D721Med (cell line): ENCODE measurements at places on chromosomes 12 and 14.

DNA sequence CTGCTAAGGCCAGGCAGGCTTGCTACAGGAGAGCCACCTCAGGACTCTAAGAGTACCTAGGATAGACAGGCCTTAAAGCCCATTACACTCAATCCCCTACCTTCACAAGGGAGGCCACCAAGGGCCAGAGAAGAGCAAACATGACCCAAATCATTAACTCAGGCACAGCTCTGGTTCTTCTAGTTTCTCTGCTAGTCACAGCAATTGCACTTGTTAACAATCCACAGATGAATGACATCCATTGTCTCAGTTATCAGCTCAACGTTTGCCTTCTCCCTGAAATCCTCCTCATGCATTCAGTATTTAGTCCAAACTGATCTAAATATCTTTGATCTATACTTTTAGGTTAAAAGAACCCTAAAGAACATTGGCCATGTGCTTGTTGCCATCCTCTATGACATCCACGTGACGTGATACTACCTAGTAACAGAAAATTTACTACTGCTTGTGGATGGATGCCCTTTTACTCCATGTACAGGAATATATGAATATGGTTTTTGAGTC is 164.5 kb downstream of the STXBP6 start:
- DNase-seq: no peak

- peak; percentile 5 for DNase-seq
Measured at GRCh38 chr14:104936361-104937155, 11.9 kb downstream of the PLD4 start.

DNA sequence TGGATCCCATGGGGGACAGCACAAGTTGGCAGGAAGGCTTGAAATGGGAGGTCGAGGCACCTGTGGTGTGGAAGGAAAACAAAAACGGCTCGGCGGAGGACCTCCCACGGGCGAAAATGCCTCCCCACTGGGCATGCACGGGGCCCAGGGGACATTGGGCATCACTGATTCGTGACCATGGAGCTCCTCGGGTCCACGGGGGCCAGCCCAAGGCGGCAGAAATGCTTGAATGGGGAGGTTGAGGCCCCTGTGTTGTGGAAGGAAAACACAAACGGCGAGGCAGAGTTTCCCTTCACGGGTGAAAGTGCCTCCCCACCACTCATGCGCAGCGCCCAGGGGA is 376.0 kb downstream of the ALG10 start:
- DNase-seq: no peak

DNA sequence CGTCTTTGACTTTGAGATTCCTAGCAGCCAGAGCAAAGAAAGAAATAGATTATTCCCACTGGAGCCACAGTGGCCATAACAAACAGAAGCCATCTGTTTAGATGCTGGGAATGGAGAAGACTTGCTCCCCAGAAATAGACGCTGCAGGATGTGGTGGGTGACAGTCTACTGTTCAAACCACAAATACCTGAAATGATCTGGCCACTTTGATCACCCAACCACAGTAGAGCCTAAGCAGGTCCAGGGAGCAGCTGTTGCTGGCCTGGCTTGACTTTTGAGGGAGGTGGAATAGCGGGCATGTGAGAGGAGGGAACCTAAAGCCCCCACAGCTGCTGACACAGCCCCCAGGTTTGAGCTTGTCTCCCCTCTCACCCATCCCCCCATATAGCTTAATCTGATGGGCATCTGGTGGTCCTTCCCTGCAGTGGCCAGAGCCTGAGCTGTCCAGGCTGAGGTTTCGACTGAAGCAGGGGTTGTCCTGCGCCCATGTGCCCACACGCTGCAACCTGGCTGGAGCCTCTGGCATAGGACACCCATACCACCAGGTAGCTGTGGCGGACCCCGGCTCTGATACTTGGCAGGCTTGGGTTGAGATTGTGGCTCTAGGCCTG is 38.7 kb downstream of the SH2B3 start:
- no peak for DNase-seq

GRCh38 chr14:100022772-100023451 is 42.3 kb upstream of the EVL start:
- no peak for DNase-seq

GRCh38 chr14:28681681-28682080 is 84.9 kb upstream of the FOXG1 start:
- DNase-seq: no peak

DNA sequence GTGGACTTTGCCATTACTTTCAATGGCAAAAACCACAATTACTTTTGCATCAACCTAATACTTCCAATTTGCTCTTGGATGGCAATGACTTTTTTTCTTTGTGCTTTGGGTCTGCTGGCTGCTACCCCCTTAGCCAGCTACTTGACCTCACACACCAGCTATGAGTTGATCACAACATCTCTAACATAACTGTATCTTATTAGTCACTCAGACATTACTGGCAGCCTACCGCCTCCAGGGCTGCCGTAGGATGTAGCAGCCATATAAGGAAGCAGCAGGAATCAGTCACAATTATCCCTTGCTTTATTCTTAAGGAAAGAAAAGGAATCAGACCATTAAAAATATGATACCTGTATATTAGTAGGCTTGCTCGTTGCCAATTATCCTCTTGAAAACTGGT is 260.5 kb downstream of the ADAMTS20 start:
- DNase-seq: no peak

DNA sequence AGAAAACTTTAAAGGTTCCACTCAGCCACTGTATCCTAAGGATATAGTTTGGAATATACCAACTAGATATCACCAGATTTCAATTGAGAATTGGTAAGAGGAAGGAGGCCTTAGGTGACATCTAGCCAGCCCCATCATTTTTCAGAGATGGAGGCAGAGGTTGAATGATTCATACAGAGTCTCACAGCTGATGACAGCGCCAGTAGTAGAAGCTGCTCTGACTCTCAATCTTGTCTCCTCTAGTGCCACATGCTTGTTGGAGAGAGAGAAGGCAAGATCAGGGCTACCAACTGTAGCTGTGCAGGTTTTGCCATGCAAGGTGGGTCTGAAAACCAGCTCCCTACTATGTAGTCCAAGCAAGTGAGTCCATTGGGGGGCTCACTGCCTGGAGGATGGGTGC is 6.1 kb downstream of the FRMD6 start:
- DNase-seq: no peak

DNA sequence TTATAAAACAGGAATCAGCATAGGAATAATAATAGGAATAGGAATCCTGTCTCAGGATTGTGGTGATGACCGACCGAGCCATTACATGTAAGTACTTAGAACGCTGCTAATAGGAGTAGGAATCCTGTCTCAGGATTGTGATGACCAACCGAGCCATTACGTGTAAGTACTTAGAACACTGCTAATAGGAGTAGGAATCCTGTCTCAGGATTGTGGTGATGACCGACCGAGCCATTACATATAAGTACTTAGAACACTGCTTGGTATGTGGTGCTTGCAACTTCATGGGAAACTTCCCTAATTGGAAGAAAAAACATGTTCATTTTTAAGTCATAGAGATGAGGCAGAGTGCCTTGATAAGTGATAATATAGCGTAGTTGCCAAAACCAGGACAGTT is 30.0 kb downstream of the ELK3 start:
- no peak for DNase-seq

GRCh38 chr14:63933110-63933509 is 80.3 kb downstream of the SYNE2 start:
- DNase-seq: peak; percentile 23

GRCh38 chr12:62481843-62482540 is 15.4 kb downstream of the MON2 start:
- DNase-seq: no peak

DNA sequence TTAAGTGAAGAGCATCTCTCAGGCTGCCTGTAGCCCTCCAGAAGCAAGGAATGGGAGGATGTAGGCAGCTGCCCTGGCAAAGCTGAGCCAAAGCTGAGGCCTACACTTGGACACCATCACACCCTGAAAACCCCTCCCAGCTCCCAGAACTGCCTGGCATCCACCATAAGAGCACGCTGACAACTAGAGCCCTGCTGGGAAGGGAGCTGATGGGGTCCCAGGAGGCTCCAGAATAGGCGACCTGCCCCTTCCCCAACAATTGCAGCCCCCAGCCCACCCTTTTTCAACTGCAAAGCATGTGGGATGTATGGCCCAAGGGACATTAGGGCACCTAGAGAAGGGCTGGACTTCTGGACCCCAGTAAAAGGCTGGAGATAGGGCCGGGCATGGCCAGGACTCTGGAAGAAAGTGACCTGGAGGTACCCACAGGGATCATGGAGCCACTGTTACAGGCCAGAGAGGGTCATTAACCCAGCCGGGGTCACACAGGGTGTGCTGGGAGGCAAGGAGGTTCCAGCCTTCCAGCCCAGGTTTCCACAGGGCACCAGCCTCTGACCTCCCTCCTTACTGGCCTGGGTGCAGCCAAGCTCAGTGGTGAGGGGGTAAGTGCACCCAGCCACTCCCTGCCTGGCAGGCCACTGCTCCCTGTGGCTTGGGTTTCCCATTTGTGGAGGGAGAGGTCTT is 27.8 kb downstream of the FAM222A start:
- no peak for DNase-seq

GRCh38 chr12:105024928-105025327 is 38.8 kb downstream of the NOPCHAP1 start:
- DNase-seq: no peak

DNA sequence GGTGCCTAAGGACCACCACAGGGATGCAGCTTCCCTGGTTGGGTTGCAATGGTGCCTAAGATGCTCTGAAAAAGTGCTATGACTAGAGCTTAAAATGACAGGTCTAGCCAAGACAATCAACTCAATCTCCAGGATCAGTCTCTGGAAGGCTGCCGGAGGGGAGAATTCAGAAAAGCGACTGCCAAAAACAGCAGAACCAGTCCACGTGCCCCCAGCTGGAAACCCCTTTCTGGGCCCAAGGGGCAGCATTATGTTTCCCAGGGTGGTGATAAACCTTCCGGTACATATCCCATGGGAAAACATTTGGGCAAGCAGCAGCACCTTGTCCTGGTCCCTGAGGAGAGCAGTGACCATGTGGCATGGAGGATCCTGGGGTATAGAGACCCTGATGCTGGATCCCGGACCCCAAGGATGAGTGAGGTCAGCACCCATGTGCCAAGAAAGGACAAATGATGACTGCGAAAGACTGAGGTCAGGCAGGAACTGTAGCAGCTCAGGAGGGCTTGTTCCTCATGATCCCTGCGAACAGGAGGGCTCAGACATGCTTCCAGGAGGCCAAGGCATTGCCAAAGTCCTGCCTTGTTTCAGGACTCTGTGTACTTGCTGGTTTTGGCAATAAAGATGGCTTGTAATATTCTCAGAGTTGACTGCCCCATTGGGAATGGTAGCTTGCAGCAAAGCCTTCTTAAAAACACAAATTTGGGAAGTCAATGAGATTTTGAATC is 49.9 kb upstream of the LTBP2 start:
- DNase-seq: no peak
